Occipital lobe (tissue), 3 donors: ENCODE measurements at places on chromosomes 4 and X. TPM values are rescaled to one million over a fixed set of nuclear protein-coding genes. Genes with fewer than 3 reads are reported as not detected.

GRCh38 chrX:17376431-17377077 lies 1.6 kb downstream of the NHS start:
- no peak for DNase-seq

GRCh38 chrX:68369559-68369958 lies 63.7 kb downstream of the OPHN1 start:
- no peak for DNase-seq

- DNase-seq: no peak
Measured at GRCh38 chrX:10649265-10649664, 28.9 kb upstream of the MID1 start.

DNA sequence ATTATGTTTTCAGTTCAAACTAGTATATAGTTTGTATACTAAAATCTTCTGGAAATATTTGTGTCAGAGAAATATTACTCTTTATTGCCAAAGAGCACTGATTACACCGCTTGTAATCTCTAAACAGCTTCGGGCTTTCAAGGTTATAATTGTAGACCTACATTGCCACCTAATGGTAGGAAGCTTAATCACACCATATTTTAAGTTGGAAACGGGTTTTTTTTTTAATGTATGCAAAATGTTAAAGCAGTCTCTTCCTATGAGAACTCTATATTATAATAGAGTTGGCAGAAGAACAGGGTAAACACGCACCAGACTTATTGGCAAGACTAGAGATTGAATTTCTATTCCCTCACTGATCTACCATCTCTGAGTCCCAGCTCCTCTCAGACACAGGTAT lies 19.5 kb upstream of the NFXL1 start:
- no peak for DNase-seq

DNA sequence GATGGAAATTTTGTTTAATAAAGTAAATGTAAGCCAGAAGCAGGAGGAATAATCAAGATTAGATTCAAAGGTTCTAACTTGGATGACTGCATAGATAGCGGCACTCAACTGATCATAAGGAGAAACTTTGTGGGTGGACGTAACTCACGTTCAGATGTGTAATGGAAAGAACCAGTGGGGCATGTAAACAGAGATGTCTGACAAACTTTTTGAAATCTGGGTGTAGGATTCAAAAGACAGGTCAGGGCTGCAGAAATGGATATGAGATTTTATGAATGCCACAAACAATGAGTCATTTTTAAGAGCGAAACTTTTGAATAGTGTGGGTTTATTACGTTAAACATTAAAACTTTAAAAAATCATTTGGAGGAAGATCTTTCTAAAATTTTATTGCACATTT lies 375.6 kb downstream of the GBA3 start:
- DNase-seq: no peak

DNA sequence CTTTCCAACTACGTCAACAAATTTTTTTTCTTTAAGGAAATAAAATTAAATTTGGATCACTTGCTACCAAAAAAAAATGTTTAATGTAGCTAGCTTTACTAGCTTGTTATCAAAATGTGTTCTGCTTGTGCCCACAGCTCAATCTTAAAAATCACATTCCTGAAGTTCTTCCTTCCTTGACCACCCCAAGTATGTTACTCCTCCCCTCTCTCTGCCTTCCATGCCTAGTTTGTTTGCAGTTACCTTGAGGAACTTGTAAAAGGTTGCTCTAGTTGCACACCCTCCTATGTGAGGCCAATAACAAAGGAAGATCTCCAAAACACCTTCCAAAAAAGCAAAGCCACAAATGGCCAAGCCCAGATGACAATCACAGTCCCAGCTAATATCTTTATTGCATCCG lies 19.6 kb upstream of the TMEM184C start:
- no peak for DNase-seq

GRCh38 chr4:148845609-148846008 lies 403.4 kb upstream of the NR3C2 start:
- DNase-seq: no peak

Gene ZRSR2
- total RNA-seq: 7.0 TPM
